ENCODE measurements at places on chromosomes 7 and 10. TPM values are rescaled to one million over a fixed set of nuclear protein-coding genes. Genes with fewer than 3 reads are reported as not detected.

GRCh38 chr7:69244701-69245100, 353.6 kb upstream of the AUTS2 start:
- H3K4me3 ChIP-seq, result no peak overlapping the region
- no peak for DNase-seq
- H3K27me3 ChIP-seq, result no peaks in the 10 kb centered on the region
- peaks cover 6% of the 10 kb centered on the region for H3K36me3 ChIP-seq
- no peaks in the 10 kb centered on the region for H3K4me1 ChIP-seq
- H3K27ac ChIP-seq, result no peak overlapping the region

Gene DRGX
- not detected for total RNA-seq

Gene HMX2
- not detected for total RNA-seq

DNA sequence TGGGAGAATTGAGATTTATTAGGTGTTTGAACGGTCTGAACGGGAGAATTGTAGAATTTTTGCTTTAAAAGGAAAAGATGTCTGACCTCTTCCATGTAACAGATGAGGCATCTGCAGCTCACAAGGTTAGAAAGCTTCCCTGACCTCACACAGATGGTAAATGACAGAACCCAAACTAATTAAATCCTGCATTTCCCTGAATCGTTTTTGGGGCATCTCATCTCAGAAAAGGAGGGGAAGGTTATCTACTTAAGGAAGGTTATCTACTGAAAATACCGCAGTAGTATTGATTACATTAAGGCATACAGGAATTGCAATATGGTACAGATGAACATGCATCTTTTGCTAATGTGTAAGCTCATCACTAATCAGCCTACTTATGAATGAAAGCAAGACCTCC, 278.3 kb downstream of the CCDC3 start:
- H3K36me3 ChIP-seq, result no peaks in the 10 kb centered on the region
- DNase-seq, result no peak
- H3K4me1 ChIP-seq, result peaks cover 26% of the 10 kb centered on the region
- H3K4me3 ChIP-seq, result no peak overlapping the region
- H3K27ac ChIP-seq, result no peak overlapping the region
- H3K27me3 ChIP-seq, result no peaks in the 10 kb centered on the region

- no peak overlapping the region for H3K27ac ChIP-seq
- no peak overlapping the region for H3K4me3 ChIP-seq
- no peaks in the 10 kb centered on the region for H3K27me3 ChIP-seq
These were observed 7.9 kb upstream of the ZNF248 start for GRCh38 chr10:37865264-37865663.

GRCh38 chr7:16935341-16935735, 53.6 kb upstream of the AGR3 start:
- no peaks in the 10 kb centered on the region for H3K36me3 ChIP-seq
- H3K27me3 ChIP-seq, result no peaks in the 10 kb centered on the region
- H3K27ac ChIP-seq, result no peak overlapping the region
- DNase-seq, result peak; percentile 42
- peaks cover 5% of the 10 kb centered on the region for H3K4me1 ChIP-seq

Gene SOSTDC1
- total RNA-seq, result not detected

- H3K4me3 ChIP-seq, result no peak overlapping the region
- no peak overlapping the region for H3K27ac ChIP-seq
- no peaks in the 10 kb centered on the region for H3K4me1 ChIP-seq
- H3K36me3 ChIP-seq, result no peaks in the 10 kb centered on the region
- no peak for DNase-seq
- H3K27me3 ChIP-seq, result peaks cover 83% of the 10 kb centered on the region
These were observed 365.2 kb upstream of the MEOX2 start for GRCh38 chr7:16051561-16052255.

Gene SSMEM1
- total RNA-seq, result not detected

Gene MCU
- total RNA-seq, result 14.0 TPM
